CD4-positive, alpha-beta T cell treated with Interleukin-1 beta for 1 hour (primary cell): ENCODE measurements at places on chromosomes 6 and 20.

GRCh38 chr6:36542041-36542440 lies 5.2 kb downstream of the STK38 start:
- DNase-seq, result no peak

DNA sequence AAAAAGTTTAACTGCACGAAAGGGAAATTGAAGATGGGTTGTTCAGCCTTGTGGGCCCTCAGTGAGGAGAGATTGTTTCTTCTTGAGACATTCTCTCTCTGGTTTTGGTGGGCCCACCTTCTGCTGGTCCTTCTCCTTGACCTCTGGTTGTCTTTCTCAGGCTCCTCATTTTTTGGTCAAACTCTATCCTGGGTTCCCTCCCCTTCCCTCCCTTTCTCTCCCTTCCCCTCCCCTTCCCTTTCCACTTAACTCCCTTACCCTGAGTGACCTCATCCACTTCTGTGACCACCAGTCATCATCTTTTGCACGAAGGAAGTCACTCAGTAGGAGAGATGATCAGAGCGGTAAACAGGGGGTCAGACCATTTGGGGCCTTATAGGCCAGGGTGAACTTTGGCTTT lies 71.5 kb upstream of the RALY start:
- DNase-seq, result no peak

DNA sequence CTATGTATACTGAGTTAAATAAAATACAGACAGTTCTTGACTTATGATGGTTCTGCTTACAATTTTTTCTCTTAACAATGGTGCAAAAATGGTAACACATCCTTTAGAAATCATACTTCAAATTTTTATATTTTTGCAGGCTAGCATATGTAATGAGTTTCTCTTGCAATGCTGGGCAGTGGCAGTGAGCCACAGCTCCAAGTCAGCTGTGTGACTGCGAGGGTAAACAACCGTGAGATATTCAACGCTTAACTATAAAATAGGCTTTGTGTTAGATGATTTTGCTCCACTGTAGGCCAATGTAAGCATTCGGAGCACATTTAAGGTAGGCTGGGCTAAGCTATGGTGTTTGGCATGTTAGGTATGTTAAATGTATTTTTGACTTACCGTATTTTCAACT lies 136.1 kb downstream of the PLCB4 start:
- no peak for DNase-seq

DNA sequence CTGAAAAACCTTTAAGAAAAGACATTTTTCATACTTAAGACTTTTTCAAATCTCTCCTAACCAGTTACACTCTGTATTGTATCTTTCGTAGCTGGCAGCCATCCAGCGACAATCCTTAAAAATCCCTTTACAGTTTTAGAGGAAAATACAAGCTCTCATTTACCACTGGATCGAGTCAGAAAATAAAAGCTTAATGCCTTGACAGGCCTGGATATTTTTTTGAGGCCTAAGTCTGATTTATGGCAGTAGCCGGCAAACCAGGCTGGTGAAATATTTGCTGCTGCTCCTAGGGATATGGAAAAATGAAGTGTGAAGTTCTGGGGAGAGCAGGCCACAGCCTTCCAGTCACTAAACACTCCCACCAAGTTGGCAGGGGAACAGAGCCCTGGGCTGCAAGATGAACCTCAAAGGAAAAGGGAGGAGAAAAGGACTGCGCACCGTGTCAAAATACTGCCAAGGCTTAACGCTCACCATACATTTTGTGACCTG lies 213.0 kb upstream of the SUPT3H start:
- no peak for DNase-seq

DNA sequence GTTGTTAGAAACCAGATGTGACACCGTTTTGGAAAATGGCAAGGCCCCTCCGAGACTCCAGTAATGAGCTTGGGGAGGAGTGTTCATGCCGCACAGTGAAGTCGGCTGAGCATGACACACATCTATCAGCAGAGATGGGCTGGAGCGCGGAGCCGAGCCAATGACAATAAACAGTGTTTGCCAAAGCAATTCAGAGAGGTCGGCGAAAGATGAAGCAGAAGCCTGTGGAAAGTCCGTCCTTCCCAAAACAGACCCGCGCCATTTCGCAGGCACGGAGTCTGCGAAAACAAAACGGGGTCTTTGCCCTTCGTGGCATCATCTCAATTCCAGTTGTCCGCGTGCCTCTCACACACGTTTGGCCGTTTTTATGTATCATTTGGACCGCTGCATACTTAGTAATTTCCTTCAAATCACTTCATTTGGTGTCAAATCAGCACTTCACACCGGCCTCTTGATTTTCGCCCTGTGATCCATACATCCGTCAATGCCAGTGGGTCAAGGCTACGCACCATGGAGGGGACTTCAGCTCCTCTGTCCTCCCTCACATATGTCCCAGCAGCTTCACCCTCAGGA lies 71.3 kb downstream of the SULF2 start:
- DNase-seq, result no peak

GRCh38 chr6:78484198-78485064 lies 382.9 kb upstream of the IRAK1BP1 start:
- DNase-seq, result no peak

GRCh38 chr6:15110726-15111354 lies 135.0 kb upstream of the JARID2 start:
- no peak for DNase-seq

DNA sequence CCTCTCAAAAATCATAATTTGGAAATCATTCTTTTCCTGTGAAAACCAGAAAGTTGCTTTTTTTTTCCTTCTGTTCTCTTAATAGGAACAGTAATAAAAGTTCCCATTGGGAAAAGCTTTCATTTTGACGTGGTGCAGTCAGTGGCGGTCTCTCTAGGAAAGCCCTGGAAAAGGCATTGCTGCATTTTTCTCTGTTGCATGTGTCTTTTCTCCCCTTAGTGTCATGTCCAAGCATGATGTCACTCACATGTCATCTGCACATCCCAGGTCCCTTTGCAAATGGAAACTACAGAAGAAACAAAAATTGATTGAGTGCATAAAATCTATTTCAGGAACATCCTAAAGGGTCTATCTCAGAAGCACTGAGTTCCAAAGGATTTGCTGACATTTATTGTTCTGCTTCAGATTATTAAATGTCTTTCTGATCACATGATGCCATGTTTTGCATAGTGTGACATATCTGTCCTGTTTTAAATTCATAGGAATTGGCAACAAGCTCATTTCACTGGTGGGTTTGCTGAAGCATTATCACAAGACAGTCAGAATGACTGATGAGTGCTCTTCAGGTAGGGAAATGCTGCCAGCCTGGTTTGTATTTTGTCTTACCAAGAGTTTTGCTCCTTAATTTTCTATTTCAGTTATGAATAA lies 208.7 kb downstream of the SOX4 start:
- DNase-seq, result no peak

DNA sequence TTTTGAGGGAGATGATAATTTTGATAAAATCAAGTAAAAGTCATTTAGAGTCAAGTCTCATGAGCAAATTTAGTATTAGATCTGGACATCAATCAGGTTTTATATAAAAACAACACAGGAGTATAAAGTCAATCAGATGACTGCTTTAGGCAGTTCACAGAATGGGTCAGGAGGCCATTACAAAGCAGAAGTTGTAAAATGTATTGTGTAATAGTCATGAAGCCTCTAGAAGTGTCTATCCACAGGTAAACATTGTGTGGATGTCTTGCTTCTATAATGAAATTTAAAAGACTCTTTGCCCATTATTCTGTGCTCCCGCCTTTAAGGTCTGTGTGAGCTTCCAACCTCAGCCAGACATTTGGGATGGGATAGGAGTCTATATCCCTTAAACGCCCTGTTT lies 28.8 kb downstream of the MAP7 start:
- no peak for DNase-seq

DNA sequence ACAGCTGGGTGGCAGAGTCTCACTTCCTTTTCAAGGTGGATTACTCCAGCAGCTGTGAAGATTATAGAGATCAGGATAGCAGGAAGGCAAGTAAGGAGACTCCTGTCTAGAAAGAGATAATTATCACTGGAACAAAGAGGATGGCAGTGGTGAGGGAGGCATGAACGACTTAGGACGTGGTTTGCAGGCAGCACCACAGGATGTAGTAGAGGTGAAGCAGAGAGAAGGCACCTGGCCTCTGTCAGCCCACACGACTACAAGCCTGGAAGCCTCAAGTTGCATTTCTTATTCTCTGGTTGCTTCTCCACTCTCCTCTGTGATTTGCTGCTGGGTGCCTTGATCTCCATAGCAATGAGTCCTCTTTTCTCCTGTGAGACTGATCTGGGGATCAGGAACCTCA lies 62.7 kb downstream of the TSHZ2 start:
- DNase-seq, result no peak

- DNase-seq, result no peak
These were observed 90.4 kb downstream of the SLC23A2 start for GRCh38 chr20:4910951-4911350.

DNA sequence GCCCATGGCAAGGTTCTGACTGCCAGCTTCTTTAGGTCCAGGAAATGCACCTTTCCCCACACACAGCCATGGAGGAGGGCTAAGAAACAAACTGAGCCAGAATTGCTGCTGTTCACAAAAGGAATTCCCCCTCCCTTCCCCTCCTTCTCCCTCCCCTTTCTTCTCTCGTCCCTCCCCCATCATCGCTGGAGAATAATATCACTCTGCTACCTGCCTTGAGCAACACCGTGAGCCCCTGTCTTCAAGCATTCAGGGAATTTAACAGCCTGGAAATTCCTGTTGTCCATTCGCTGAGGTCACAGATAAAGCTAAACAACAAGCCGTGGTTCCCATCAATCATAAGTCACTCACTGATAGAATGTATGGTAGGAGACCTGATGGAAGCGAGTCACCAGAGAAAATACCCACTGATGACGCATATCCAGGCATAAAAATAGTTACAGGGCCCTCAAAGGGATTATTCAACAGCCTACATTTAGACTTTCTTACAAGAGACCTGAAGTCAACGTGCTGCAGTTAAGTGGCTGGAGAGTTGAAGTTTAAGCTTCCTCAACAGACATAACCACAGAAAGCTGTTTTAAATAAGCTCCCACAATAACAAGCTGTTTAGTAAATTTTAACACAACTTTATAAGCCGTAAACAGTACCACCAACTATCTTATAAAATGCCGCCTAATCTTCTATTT lies 59.7 kb downstream of the HIVEP2 start:
- DNase-seq, result peak; percentile 87

DNA sequence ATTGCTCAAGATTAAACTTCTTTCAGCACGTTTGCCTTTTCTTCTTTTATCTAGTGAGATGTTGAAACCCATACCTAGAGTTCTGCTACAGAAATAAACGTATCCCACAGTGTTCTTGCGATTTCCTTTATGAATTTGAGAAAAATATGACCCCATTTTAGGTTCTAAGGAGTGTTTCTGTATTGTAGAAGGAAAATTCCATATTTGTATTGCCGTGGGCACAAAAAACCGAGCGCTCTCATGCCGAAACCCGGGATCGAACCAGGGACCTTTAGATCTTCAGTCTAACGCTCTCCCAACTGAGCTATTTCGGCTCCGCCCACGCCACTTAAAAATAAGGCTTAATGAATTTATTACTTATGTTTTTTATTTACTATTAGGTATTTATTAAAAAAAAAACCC lies 23.7 kb downstream of the ZNF311 start:
- DNase-seq, result peak; percentile 73

DNA sequence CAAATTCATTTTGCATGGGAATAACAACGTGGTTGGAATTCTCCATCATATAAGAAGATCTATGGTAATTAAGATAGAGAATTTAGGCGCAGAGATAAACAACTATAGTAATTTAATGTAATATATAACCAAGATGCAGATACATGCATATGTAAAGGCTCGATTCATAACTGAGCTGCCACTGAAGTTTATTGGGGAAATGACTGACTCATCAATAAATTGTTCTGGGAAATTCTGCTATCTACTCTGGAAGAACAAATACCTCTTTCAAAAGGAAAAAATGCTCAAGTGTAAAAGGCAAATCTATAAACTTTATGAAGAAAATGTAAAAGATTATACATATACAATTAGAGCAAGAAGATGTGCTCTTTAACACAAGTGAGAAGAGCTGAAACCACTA lies 596.4 kb downstream of the MMUT start:
- DNase-seq, result no peak

GRCh38 chr6:132937466-132937906 lies 123.1 kb downstream of the RPS12 start:
- no peak for DNase-seq
